ENCODE measurements at places on chromosomes 11 and 22. TPM values are rescaled to one million over a fixed set of nuclear protein-coding genes. Genes with fewer than 3 reads are reported as not detected.

- DNase-seq, result no peak
Measured at GRCh38 chr11:8383227-8383626, 119.5 kb upstream of the LMO1 start.

Gene KRTAP5-8
- total RNA-seq, result not detected

Gene UPK3A
- total RNA-seq, result not detected

- no peak for DNase-seq
Measured at GRCh38 chr11:67032830-67033551, 10.1 kb downstream of the SYT12 start.

Gene ZNRF3
- 7.8 TPM for total RNA-seq

DNA sequence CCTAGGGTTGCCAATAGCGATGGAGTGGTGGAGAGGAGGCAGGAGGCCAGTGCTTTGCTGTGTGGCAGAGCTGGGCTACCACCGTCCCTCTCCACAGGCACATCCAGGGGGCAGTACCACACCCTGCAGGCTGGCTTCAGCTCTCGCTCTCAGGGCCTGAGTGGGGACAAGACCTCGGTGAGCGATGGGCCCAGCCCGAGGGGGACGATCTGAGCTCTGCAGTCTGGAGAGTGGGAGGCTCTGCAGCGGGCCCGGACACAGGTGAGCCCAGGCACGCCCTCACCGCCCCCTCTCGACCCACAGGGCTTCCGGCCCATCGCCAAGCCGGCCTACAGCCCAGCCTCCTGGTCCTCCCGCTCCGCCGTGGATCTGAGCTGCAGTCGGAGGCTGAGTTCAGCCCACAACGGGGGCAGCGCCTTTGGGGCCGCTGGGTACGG lies 2.5 kb downstream of the PKP3 start:
- DNase-seq, result no peak

DNA sequence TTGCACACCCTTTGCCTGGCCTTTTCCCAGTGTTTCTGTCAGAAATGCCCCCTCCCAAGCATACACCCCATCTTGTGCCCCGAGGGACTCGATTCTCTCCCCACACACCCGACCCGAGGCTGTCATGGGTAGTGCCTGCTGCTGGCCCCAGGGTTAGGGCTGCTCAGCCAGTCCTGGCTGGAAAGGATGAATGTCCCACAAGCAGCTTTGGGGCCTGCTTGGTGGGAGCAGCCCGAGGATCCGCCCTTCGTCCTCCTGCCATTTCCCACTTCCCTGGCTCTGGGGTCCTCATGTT lies 55.0 kb upstream of the PRODH start:
- DNase-seq, result no peak

DNA sequence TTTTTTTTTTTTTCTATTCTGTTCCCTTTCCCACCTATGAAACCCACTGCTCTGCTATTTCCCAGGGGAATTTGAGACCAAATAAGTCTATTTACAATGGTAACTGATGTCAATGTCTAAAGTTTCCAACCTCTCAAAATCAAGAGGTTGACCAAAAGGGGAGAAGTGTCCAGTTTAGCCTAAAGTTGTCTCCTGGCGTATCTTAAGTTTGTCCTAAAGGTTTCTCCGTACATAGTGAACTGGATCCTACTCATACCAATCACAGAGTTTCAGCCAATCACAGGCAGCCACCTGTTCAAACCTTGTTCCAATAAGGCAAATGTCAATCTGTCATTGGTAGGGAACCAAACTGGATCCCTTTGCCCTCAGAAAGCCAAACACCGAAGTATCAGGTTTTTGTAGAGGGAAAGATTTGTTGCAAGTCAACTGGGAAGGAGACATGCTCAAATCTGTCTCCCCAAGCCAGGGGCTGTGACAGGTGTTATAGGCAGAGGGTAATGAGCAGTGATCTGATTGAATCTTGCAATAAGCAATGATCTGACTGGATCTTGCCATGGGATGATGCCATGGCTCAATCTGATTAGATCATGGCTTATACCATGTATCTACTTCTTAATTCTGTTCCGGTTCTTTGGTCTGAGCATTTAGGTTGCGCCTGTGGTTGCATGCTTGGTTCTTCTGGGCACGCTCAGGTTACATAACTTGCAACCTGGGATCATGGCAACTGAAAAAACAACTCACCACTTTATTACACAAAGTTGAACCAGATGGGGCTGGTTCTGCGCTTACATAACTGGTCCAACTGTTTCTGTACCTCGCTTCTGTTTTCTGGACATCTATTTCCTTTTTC lies 1.1 kb upstream of the VPS37C start:
- no peak for DNase-seq

GRCh38 chr11:67278135-67278938 lies 10.8 kb upstream of the ANKRD13D start:
- DNase-seq, result no peak

- no peak for DNase-seq
Measured at GRCh38 chr11:35617687-35618496, at the start of gene FJX1. FJX1 (plus strand) TSS chr11:35618460; CDS start chr11:35618637, 177 bp downstream.

Gene WBP2NL
- not detected for total RNA-seq

- DNase-seq, result no peak
Measured at GRCh38 chr11:126162306-126163030, 49.0 kb downstream of the RPUSD4 start.

GRCh38 chr11:859394-860131 lies 16.9 kb downstream of the TSPAN4 start:
- no peak for DNase-seq

Gene FAM181B
- 0.38 TPM for total RNA-seq

GRCh38 chr11:41879214-41879613 lies 419.8 kb upstream of the LRRC4C start:
- no peak for DNase-seq

GRCh38 chr11:75195167-75195962 lies 44.5 kb downstream of the SLCO2B1 start:
- no peak for DNase-seq
